Activated CD4-positive, alpha-beta memory T cell treated with anti-CD3 and anti-CD28 coated beads, Interleukin-2, amount 10 ng/mL, durations not matched to agents 7 days and 5 days (primary cell): ENCODE measurements at places on chromosomes 2 and 18. TPM values are rescaled to one million over a fixed set of nuclear protein-coding genes. Genes with fewer than 3 reads are reported as not detected.

DNA sequence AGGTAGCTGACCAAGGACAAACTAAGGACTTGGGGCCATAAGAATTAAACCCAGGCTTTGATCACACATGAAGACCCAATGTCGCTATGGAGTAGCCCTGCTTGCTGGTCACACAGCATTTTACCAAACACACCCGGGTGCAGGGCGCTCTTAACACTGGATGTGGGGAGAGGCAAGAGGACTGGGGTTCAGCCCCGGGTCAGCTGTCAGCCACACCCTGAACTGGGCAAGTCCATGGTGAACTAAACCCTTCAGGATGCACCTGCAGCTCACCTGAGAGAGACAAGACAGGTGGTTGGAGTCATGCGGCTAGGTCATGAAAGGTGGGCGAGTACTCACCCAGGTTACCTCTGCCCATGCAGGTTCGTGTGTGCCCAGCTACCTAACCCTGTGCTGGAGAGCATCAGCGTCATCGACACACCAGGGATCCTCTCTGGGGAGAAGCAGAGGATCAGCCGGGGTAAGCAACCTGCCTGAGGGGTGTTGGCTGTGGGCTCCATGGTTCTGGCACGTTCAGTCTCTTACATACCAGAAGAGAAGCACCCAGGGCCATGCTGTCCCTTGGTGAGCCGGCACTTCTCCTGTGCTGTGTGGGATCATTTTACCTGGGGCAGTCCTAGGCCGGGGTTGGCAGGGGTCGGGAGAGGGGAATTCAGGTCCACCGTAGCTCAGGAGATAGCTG, 15.2 kb downstream of the EHD3 start:
- no peaks in the 10 kb centered on the region for H3K27me3 ChIP-seq
- no peak overlapping the region for H3K27ac ChIP-seq
- peaks cover 3% of the 10 kb centered on the region for H3K4me1 ChIP-seq

RAMP1 gene
- 9.6 TPM for total RNA-seq

NT5C1B gene
- total RNA-seq: not detected

DNA sequence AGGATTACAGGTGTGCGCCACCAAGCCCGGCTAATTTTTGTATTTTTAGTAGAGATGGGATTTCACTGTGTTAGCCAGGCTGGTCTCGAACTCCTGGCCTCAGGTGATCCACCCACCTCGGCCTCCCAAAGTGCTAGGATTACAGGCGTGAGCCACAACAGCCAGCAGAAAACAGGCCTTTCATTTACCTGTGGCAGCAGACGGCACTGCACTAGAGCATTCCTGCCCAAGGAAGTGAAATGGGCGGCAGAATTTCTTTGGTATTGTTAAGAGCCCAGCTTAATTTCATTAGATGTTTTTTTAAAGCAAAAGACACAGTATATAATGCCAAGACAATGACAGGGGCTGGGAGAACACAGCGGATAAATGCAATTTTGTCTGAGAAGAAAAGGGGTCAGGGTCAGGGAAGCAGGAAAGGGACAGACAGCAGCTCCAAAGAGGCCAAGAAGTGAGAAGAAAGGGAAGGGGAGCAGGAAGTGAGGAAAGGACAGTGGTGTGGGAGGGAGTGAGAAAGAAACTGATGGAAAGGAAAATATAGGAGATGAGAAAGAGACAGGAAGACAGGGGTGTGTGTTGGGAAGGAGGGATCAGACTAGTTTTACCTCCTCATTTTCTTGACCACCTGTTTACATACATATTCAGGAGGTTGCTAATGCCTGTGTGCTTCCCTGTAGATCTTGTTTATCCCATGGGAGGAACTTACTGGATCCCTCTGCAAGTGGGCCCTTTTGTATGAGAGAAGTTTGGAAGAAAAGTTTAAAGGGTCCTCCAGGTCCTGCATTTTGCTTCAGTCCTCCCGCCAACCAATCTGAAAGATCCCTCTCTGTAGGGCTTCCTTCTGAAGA, 32.5 kb downstream of the KCTD1 start:
- DNase-seq: no peak
- no peaks in the 10 kb centered on the region for H3K27me3 ChIP-seq
- no peak overlapping the region for H3K4me3 ChIP-seq
- H3K4me1 ChIP-seq: no peaks in the 10 kb centered on the region

MAP2 gene
- total RNA-seq: not detected
